Esophagus muscularis mucosa (tissue), 4 donors: ENCODE measurements at places on chromosomes 16 and 17. TPM values are rescaled to one million over a fixed set of nuclear protein-coding genes. Genes with fewer than 3 reads are reported as not detected.
A peak's percentile ranks its signal among the peaks of the same experiment; 100 is the strongest.

The OTOP2 gene
- total RNA-seq: not detected

The SCNN1B gene
- 4.0 TPM for total RNA-seq

DNA sequence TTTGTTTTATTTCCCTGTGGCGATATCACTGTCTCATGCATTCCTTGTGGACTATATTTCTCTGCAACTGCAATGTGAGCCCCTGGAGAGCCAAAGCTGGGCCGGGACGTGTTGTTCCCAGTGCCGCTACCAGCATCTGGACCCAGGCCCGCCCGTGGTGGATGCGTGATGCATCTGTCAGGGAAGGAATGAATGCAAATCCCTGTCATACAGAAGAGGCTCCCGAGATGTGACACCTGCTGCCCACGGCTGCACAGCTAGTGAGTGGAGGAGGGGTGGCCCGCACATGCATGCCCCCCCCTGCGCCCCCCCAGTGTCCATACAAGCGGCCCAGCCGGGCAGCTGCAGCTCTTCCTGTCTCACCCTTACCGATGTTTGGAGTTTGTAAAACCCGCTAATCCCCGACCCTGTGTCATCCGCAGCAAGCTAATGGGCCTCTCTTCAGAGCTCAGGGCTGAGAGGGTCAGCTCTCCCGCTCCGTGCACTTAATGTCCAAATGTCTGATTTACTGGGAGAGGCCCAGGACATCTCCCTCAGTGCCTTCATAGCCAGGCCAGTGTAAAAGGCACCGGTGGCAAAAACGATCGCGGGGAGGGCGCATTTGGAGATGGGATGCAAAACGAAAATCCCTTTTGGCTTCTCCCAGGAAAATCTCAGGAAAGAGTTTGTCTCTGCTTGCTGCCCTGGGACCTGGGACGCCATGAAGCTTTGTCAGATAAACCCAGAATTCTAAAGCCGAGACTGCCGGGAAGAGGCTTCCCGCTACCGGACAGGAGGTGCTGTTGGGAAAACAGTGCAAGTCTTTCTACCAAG lies 91.8 kb downstream of the FOXL1 start:
- DNase-seq: no peak
- no peak overlapping the region for H3K4me3 ChIP-seq
- H3K36me3 ChIP-seq: no peaks in the 10 kb centered on the region
- H3K4me1 ChIP-seq: peaks cover 14% of the 10 kb centered on the region
- peaks cover 92% of the 10 kb centered on the region for H3K27me3 ChIP-seq
- peak overlapping the region; percentile 48 for H3K27ac ChIP-seq

DNA sequence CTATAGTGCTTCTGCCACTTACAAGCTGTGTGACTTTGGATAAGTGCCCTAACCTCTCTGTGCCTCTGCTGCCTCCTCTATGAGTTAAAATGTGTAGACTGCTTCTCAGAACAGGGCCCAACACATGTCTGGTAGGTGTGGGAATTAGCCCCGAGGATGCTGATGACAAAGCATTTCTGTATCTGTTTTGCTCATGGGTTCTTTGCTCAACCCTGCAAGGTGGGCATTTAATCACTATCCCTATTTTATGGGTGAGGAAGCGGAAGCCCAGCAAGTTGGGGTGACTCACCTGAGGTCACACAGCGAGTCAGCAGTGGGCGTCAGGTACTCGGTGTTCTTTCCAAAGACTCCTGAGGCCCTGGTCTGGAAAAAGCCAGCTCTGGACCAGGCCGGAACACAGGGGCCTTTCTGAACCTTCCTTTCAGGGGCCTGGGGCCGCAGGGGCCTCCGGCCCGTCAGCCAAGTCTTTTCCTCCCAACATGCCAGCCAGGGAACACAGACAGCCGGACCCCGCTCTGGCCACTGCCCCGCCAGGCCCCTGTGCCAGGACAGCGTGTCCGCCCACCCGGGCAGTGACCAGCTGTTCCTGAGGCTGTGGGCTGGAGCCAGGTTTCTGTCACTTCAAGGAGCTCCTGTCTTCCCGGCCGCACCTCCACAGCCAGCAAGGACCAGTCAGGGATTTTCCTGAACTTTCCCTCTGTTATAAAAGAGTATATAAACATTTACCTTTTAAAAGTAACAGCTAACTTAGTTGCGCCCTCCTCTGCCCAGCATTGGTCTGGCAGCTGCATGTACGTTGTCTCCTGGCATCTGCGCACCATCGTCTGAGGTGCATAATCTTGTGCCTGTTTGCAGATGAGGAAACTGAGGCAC lies 62.5 kb downstream of the SREBF1 start:
- peak overlapping the region; percentile 87 for H3K27ac ChIP-seq
- H3K27me3 ChIP-seq: no peaks in the 10 kb centered on the region
- H3K4me1 ChIP-seq: peaks cover 91% of the 10 kb centered on the region
- peak; percentile 95 for DNase-seq

- H3K27me3 ChIP-seq: no peaks in the 10 kb centered on the region
- H3K27ac ChIP-seq: no peak overlapping the region
- peaks cover 24% of the 10 kb centered on the region for H3K4me1 ChIP-seq
- no peak for DNase-seq
- no peak overlapping the region for H3K4me3 ChIP-seq
- peaks cover 4% of the 10 kb centered on the region for H3K36me3 ChIP-seq
Measured at GRCh38 chr17:63291258-63291657, 154.8 kb downstream of the CYB561 start.

- peaks cover 7% of the 10 kb centered on the region for H3K4me1 ChIP-seq
- H3K27ac ChIP-seq: no peak overlapping the region
- no peak overlapping the region for H3K4me3 ChIP-seq
- H3K27me3 ChIP-seq: peaks cover 2% of the 10 kb centered on the region
Measured at GRCh38 chr17:8320990-8321389, 10.9 kb downstream of the ARHGEF15 start.

GRCh38 chr17:1298606-1299005 lies 19.1 kb downstream of the TRARG1 start:
- no peaks in the 10 kb centered on the region for H3K27me3 ChIP-seq
- no peaks in the 10 kb centered on the region for H3K36me3 ChIP-seq
- H3K27ac ChIP-seq: no peak overlapping the region
- no peak for DNase-seq
- H3K4me1 ChIP-seq: peaks cover 3% of the 10 kb centered on the region

DNA sequence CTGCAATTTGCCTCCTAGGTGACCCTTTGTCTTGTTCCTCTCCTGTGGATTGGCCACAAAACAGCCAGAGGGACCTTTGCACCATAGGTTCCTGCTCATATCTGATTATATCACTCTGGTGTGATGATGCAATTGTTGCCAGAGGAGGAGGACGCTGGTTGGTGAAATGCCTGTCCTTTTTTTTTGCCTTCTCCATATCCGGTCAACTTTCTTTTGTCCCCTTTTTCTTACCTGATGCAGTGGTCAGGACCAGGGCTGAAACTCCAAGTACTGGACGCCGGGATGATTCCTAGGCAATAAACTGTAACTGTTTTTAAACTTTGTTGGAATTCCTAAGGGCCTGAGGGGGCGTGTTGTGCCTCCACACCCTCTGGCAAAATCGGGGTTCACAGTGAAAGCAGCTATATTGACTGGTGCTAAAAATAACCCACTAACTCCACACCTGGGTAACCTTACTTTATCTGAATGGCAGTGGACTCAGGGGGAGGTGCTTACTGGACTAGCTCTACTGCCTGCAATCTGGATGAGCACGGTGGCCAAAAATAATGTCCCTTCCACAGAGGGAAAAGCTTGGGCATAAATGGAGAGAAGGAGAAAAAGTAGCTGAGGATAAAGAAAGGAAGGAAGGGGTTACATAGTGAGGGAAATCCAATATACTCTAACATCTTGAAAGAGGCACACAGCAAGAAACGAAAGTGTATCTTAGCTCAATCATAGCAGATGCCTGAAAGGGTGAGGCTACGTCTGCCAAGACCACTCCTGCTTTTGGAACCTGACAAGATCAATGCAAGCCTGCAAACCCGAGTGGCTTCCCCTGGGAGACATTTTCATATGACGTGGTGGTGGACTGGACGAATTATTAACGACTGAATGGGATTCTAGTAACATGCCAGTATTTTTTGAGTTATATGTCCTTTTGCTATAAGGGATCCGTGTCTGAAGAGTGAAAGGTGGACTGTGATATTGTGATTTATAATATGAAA lies 28.4 kb upstream of the ZNF423 start:
- no peaks in the 10 kb centered on the region for H3K27me3 ChIP-seq
- H3K27ac ChIP-seq: no peak overlapping the region
- no peaks in the 10 kb centered on the region for H3K36me3 ChIP-seq
- no peak for DNase-seq
- no peaks in the 10 kb centered on the region for H3K4me1 ChIP-seq
- no peak overlapping the region for H3K4me3 ChIP-seq
